ENCODE measurements at places on chromosomes 6 and 20.

- no peak for DNase-seq
These were observed 15.0 kb upstream of the MRAP2 start for GRCh38 chr6:84018453-84019061.

DNA sequence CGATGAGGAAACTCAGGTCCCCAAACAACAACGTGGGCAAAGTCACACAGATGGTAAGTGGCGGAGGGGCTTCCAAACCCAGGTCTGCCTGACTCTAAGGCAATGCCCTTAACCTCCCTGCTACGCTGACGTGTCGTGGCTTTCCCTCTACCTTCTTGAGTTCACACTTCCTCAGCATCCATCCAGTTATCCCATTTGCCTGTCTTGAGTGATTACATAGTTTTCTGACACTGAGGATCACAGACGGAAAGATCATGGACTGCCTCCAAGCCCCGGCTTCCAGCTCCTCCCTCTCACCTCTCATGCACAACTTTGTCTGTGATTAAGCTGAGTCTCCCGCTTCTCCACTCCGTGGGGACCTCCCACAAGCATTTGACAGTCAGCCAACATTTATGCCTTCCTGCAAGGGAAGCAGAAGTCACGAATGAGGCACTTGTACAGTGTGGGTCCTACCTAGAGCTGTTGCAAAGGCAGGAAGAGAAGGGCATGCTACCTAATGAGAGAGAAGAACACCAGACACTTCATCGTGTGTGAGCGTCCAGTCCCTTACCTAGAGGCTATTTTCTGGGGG is 33.8 kb downstream of the TBC1D7 start:
- DNase-seq, result no peak

DNA sequence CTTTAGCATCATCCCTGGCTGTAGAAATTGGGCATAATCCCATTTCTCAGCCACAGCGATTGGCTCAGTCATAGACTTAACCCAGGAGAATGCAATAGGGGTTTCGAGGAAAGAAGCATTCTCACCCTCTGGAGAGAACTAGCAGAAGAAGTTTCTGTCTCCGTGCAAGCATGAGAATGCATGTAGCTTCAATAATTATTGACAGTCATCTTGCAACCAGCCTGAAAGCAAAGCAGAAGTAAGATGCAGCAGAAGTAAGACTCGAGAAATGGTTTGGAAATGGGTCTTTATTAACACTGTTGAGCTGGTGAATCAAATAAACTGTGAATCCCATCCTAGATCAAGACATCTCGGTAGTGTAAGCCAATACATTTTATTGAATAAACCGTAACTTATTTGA is 828.8 kb upstream of the GJE1 start:
- DNase-seq, result no peak

GRCh38 chr20:9126527-9126926 is 57.6 kb downstream of the PLCB4 start:
- DNase-seq, result no peak

DNA sequence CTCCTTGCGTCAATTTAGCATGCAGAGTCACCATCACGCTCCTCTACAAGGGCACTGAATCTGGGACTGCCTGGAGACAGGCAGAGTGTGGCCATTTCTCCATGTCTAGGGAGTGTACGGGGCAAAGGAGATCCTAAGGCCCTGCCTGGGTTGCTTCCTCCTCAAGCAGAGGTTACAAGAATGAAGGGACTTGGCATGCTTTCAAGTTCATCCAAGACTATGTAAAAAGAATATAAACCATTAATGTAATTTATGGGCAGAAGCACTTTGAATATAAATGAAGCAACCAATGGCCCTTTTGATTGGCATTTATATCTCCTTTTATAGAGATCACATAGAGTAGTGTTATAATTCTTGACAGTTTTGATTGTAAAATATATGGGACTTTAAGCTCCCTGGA is 137.5 kb downstream of the BTBD3 start:
- DNase-seq, result no peak

- no peak for DNase-seq
These were observed 20.7 kb downstream of the CRYBG1 start for GRCh38 chr6:106381223-106381622.

GRCh38 chr6:13355999-13356785 is 27.9 kb upstream of the TBC1D7 start:
- no peak for DNase-seq

GRCh38 chr6:151481786-151482185 is 12.0 kb upstream of the CCDC170 start:
- DNase-seq, result no peak

DNA sequence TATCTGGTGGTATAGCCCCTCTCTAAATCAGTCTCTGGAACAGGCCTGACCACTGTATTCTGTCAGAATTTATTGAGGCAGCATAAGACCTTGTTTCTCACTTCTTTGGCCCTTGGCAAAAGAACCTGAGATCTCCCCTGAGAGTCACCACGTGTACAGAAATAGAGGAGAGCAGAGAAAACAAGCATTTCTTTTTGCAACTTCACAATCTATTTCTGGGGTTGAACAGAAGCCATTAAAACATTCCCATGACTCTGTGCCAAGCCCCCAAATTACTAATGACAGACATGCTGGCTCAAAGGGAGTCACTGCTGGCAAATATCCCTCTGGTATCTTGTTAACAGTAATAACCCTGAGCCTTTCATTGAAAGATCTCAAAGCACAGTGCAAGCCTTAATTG is 395.3 kb downstream of the MAFB start:
- no peak for DNase-seq

DNA sequence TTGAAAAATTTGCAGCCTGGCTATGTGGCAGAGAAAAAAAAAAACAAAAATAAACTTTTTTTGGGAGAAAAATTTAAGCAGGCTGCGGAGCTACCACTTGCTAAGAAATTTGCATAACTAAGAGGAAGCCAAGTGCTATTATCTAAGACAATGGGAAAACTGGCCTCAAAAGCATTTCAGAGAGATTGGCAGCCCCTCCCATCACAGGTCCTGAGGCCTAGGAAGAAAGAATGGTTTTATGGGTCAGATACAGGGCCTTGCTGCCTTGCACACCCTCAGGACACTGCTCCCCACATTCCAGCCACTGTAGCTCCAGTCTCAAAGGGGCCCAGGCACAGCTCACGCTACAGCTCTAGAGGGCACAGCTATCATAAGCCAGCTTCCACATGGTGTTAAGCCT is 777.9 kb downstream of the TENT5A start:
- no peak for DNase-seq

- DNase-seq, result no peak
These were observed 60.5 kb upstream of the EEF1A1 start for GRCh38 chr6:73581293-73581692.

GRCh38 chr6:124319410-124319809 is 515.7 kb downstream of the NKAIN2 start:
- DNase-seq, result no peak

GRCh38 chr6:106220485-106220884 is 105.1 kb downstream of the ATG5 start:
- DNase-seq, result no peak

DNA sequence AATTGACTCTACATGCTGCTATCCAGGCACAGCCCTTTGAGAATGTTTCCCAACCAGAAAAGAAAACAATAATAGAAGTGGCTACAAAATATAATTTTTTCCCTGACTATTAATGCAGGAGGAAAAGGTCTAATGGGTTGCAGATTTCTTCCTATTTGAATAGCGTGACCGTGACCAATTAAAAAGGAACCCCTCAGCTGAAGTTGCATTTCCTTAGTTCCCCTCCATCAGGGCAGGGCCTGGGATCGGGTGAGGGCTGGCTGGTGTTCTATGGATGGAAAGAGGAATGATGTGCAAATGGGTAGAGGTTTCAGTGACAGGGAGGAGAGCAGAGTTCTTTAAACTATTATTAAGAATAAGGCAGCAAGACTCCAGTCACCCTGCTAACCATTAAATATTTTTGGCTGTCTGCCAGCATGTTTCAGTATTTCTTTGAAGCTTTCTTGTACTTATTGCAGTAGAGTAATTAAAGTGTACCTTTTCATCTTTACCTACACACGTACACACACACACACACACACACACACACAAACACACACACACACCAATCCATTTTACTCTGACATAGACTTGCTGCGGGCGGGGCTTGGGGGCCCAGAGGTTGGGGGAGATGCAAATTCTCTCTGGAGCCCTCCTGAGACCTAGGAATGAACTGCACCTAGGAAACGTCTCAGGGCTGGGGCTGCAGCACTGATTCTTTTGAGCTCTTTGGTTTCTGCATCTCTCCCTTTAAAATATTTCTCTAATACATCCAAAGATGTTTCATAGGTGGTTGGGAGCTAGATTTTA is 154.8 kb upstream of the SLC35B3 start:
- DNase-seq, result no peak

- no peak for DNase-seq
These were observed 79.8 kb upstream of the CHD6 start for GRCh38 chr20:41697861-41698559.

GRCh38 chr20:8790442-8791074 is 278.3 kb upstream of the PLCB4 start:
- no peak for DNase-seq

DNA sequence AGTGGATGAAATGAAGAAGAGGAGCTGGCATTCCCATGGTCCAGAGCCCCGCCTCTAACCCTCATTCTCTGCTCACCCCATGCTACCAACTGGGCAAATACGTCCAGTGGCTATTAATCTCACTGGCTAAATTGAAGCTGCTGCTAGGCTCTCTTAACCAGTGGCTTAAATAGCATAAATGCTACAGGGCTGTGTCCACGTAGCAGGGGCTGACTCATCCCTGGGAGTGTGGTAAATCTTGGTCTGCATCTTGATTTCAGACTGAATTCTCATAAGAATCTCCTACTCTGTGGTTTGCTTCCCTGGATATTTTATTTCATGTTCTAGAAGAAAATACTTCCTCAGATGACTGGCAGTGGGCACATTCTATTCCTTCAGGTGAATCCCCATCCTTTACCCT is 193.1 kb upstream of the ARG1 start:
- DNase-seq, result no peak

- DNase-seq, result no peak
These were observed 149.1 kb downstream of the RIMS1 start for GRCh38 chr6:72035486-72035885.

DNA sequence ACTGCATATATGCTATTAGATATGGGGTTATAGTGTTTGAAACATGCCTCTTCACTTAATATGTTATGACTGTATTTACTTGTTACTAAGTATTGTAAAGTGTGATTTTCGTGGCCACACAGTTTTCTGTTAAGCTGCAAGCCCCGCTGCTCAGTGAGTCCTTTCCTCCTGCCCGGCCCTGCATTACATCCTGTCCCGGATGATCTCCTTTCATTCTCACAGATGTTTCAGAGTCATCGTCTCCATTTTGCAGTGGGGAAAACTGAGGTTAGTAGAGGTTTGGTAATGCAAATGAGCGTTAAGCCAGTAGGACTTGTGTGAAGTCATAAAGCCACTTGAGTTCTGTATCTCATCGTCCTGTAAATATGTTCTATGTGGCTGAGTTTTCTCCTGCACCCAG is 155.5 kb downstream of the CFAP61 start:
- no peak for DNase-seq

- DNase-seq, result no peak
These were observed 77.3 kb downstream of the SEL1L2 start for GRCh38 chr20:13913131-13913530.

GRCh38 chr20:44891826-44892225 is 6.3 kb downstream of the YWHAB start:
- DNase-seq, result no peak

- DNase-seq, result no peak
These were observed 28.4 kb downstream of the PRDM1 start for GRCh38 chr6:106114492-106114891.

- no peak for DNase-seq
These were observed 267.7 kb upstream of the RNF24 start for GRCh38 chr20:4283016-4283415.

GRCh38 chr6:158068893-158069799 is 87.5 kb downstream of the SYNJ2 start:
- DNase-seq, result no peak

DNA sequence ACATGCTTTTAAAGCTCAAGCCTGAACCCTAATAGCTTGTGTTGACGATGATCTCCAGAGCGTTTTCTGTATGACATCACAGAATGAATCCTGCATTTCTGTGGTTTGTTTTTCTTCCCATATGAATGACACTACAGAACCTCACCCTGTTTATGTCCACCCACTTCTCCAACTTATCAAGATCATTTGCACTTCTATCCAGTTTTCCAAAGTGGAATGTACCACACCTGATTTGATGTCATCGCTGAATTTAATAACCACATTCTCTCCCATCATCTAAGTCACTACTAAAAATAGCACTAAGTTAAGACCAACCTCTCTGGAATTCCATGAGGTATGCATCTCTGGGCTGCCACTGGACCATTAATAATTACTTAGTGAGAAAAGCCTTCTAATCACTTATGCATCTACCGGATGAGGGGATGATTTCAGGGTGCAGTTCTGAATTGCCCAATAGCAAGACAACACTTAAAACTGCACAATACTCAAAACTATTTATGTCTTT is 33.3 kb upstream of the CITED2 start:
- DNase-seq, result no peak

DNA sequence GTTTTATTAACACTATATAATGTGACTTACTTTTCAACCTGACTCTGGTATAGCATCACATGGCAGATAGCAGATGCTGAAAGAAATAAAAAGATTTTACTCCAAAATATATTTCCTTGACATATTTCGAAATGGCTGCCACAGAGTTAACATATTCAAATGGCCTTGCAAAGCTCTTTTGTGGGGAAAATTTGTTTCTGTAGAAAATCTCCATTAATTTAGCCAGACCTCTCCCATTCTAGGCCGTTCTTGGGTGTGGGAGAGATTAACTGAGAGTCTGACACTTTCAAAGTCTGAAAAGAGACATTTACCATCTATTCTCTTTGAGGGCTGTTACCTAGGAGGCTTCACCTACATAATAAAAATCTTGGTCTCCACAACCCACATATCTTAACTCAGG is 217.2 kb downstream of the OTOR start:
- no peak for DNase-seq
